ENCODE measurements at places on chromosomes 11 and 22. TPM values are rescaled to one million over a fixed set of nuclear protein-coding genes. Genes with fewer than 3 reads are reported as not detected.

DNA sequence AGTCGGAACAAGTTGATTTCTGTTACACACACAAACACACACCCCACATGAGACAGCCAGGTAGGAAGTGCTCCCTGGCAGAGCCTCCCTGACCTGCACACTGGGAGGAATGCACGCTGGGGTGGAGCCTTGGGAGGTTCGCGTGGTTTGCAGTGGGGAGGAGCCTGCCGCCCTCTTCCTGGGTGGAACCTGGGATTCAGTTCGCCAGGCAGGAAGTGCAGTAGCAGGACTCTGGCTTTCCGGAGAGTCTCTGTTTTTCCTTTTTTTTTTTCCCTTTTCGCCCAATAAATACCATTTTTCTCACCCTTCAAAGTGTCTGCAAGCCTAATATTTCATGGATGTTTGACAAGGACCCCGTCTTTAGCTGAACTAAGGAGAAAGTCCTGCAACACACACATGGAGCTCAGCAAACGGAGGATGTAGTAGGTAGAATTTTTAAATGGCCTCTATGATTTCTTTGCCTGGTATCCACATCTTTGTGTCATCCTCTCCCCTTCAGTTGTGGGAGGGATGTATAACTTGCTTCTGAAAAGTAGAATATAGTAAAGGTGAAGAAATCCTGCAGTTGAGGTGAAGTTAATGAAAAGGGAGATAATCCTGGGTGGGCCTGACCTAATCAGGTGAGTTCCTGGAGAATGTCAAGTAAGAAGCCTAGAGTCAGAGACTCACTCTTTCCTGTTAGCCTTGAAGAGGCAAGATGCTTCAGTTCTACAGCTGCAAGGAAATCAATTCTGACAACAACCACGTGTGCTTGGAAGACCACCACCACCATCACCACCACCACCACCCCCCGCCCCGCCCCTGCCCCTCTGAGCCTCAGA is 72.9 kb downstream of the PIWIL4 start:
- no peak for DNase-seq

- peak; percentile 71 for DNase-seq
These were observed 192.7 kb downstream of the NAV2 start for GRCh38 chr11:19905280-19905853.

DNA sequence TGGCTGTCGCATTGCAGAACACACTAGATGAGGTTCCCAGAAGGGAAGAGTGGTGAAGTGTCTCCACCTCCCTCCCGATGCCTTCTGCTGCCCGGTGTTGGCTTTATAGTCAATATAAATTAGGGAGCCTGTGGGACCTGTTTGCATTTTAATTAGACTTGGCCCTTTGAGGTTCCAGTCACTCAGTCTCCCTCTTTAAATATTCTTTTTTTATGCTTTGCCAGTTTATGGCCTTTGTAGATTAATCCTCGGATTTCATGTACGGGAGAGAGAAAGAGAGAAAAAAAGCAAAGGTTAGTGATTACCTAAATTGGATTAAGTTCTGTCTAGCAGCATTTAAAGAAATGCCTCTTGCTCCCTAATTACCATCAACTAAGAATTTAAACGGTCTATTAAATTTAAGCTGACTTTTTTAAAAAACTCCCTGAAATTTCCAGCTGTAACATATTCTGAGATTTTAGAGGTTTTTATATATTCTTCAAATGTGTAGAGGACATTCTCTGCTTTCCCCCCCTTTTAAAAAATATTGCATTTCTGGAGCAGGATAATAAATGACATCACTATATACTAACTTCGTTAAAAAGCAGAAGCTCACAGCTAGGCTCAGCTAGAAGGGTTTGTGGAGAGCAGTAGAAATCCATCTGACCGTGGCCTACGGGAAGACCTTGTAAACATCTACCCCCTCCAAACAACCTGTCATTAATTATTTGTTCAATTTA is 84.4 kb downstream of the PRR5L start:
- DNase-seq: no peak

The PAX6 gene
- not detected for total RNA-seq

All from dermis blood vessel endothelial cell (primary cell).